ENCODE measurements at places on chromosomes 6 and 20.

DNA sequence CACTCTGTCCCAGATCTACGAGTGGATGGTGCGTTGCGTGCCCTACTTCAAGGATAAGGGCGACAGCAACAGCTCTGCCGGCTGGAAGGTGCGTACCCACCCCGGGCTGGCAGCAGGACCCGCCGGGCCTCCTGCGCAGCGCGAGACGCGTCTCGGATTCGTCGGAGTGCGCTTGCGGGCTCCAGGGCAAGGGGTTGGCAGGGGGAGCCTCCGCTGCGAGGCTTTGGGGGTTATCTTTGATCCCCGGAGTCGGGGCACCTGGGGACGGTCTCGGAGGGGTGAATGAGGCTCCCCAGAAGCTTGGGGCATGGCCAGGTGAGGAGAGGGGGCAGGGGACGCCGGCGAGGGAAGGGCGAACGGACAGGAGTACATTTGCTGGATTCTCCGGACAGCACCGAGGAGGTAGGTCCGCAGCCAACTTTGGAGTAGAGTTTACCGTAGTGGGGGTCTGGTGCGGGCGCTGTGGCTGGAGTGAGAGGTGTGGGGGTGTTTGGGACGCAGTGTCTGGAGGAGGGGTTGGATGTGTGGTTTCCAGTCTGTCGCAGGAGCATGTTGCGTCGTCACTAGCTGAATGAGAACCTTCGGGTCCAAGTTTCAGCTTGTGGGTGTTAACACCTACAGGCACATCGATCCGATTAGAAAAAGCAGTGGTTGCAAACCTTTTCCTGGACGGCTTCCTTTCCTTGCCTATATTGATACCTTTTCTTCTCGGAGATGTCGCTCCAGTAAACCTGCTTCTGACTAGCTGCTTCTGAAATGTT, 1.2 kb downstream of the FOXO3 start:
- DNase-seq: no peak

DNA sequence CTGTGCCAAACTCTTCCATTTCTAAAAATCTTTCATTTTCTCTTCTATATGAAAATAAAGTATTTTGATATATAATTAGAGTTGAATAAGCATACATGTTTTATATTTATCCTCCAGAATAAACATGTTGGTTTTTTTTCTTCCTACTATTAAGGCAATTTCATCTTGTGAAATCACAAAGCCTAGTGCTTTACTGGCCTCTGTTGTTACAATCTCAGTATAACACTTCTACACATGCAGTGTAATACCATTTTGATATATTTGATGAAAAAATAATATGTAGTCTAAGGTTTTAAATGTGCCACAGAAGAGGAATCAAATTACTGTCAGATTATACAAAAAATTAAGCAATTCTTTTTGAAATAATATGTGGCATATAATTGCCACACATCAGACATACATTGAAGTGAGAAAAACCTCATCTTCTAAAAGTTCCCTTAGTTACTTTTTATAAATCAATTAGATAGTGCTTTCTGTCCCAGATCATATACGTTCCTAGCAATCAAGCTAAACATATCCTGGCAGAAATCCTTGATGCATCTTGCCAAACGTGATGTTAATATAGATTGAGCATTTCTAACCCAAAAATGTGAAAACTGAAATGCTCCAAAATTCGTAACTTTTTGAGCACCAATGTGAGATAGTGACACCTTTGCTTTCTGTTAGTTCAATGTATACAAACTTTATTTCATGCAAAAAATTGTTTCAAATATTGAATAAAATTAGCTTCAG, 225.1 kb upstream of the MANEA start:
- peak; percentile 52 for DNase-seq

GRCh38 chr6:158503846-158504245, 56.0 kb upstream of the TMEM181 start:
- no peak for DNase-seq

GRCh38 chr20:50727792-50728485, 3.4 kb upstream of the PARD6B start:
- DNase-seq: no peak

DNA sequence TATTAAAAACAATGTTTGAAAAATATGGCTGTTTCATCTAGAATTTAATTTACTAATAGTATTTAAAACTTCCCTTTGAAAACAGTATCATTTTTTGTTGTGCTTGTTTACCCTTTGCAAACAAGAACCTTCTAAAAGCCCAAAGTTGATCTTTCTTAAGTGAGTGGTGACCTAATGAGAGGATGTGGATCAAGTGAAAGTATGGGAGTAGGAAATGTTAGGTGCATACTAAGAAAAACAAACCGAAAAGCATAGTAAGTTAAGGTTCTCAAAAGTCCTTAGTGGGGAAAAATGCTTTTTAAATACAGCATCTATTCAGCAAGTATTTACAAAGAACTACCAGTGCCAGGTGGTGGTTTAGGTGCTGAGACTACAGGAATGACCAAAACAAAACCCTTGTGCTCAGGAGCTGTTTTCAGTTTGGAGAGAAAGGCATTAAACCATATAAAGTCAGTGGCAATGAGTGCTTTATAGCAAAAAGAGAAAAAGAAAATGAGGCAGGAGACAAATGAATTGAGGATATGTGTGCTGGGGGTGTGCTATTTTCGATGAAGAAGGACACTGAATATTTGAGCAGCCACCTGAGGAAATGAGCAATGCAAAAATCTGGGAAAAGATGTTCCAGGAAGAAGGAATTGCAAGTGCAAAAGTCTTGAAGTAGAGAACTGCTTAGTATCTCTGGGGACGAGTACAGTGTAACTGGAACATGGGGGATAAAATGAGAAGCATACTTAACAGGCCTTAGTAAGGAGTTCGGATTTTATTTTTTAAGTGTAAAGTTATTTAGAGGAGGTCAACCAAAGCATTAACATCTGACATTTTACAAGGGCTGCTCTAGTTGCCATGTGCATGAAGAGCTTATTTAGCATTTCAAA, 24.0 kb downstream of the RNF146 start:
- no peak for DNase-seq

DNA sequence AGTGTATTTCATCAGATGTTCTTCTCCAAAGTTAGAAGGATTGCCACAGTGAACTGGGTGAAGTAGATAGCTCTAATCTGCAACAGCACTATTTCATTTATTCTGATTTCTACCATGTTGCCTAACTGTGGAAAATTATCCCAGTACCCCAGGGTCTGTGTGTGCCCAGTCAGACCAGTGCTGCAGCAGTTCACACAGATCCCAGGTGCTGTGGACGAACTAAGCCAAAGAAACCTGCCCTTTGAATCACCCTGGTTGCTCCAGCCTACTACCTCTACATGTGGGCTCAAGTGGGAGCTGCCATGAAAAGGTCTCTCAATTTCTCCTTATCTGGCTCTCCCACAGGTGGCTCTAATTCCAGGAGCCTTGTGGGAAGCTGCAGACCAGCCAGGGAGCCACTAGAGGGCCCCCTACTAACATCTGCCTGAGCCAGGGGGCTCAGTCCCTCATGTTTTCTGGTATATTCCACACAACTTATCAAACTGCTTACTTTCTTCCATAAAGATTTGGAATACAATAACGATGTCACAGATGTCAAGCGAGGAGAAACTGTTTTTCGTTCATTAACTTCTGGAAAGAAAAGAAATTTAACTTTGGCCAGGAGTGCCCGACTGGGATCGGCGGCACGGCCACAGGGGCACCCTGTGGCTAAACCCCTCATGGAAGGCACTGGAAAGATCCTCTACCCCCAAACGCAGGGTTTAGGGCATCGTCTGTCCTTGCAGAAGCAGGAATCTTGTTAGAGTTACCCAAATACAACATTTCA, 31.6 kb upstream of the LY86 start:
- DNase-seq: peak; percentile 46

GRCh38 chr6:137699031-137699683, 167.9 kb upstream of the TNFAIP3 start:
- no peak for DNase-seq

DNA sequence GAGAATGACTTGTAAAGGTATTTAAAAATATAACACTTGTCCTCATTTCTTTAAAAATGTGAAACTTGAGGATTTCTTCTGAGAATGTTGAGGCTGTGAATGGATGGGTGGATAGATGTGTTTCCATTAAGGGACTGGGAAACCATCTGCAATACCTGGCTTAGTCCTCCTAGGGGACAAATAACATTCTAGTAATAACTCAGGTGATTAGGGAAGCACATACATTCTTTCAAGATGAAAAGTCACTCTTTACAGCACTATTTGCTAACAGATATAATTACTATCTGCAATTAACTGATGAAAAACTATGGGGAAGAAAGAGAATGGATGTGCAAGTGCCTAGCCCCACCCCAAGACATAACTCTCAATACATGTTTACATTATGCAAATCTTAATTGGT, 542.3 kb downstream of the CD83 start:
- DNase-seq: no peak

DNA sequence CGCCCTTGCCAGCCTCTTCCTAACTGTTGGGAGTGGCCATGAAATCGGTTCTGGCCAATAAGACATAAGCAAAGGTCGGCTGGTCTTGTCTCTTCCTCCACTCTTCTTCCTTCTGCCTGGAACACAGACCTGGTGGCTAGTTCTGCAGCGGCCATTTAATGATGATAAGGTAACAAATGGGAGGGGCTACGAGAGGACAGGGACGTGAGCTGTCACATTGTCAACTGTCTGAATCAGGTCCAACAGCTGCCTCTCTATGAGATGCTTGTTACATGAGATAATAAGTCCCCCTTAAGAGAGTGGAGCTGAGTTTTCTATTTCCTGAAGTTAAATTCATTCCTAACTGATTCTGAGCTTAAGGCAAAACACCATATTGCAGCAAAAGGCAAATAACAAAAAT, 12.5 kb upstream of the TMEM242 start:
- no peak for DNase-seq

- DNase-seq: no peak
These were observed 121.5 kb downstream of the PACRG start for GRCh38 chr6:162849269-162849668.

Measured in NCI-H446 (cell line).